Right cardiac atrium (tissue), 5 donors: ENCODE measurements at places on chromosomes 13 and 19. TPM values are rescaled to one million over a fixed set of nuclear protein-coding genes. Genes with fewer than 3 reads are reported as not detected.
A peak's percentile ranks its signal among the peaks of the same experiment; 100 is the strongest.

GRCh38 chr13:95708811-95709500 lies 32.0 kb downstream of the DNAJC3 start:
- no peak for DNase-seq

DNA sequence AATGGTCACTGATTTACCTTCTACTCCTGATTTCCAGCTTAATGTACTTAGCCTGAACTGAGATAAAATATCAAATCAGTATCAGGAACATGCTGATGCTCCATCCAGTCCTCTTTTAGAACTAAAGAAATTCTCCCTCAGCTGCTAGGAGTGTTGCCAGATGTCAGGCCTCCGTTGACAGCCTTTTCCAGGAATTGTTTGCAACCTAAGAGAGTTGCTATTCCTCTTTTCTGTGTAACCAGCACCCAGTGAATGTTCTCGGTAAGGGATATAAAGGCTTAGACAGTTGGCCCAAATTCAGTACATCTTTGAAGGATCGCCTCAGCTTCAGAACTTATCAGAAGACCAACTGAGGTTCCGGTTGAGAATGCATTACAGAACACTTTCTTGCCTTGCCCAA lies 559.0 kb downstream of the PCDH17 start:
- DNase-seq, result no peak

Gene PSG4
- not detected for total RNA-seq

Gene TRPM4
- total RNA-seq, result 28.3 TPM

Gene MYH14
- total RNA-seq, result 69.9 TPM

DNA sequence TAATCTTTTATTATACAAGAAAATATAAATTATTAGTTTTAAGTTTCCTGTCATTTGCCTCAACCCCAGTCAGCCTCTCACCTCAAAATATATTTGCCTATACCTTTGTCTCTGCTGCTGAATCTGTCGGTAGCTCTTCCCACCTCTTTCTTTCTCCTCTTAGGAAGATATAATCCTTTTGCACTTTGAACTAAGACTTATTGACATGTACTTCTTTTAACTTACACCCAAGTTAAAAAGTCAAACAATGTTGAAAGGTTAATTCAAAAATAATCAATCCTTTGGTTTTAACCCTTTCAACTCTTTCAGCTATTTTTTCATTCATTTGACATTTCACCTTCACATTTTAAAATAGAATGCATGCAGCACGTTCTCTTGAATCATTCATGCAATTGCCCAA lies 9.0 kb upstream of the KL start:
- no peak for DNase-seq

DNA sequence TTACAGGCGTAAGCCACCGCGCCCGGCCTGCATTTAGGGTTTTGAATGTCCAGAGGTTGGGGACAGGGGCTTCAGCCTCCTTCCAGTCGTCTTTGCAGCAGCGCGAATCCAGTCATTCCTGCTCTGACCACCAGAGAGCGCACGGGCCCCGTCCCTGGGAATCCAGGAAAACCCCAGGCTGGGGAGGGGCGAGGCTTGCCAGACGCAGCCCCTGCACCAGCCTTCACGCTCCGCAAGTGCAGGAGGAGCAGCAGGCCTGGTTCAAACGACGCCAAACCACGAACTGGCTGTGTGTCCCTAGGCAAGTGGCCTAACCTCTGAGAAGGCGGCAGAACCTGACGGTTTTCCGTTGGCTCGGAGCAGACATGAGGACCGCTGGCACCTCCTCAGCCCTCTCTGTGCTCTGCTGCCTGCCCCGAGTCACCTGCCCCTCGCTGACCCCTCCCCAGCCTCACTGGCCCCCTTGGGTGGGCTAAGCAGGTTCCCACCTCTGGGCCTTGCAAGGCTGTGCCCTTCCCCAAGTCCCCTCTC lies 2.0 kb upstream of the RNF126 start:
- DNase-seq, result peak; percentile 93

DNA sequence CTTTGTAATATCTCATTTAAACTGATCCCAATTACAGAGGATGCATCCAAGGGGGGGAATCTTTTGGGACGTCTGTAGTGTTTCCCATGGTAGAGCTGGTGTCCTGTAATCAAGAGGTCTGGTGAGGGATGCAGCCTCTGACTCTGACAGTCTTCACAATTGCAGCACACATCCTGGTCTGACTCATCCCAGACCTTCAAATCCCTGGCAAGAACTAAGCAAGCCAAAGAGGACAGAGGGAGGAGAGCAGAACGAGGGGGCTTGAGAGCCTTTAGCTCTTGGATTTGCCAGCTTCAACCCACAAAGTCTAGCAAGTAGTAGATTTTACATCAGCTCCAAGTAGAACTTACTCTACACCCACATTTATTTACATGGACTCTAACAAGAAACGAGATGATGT lies 17.3 kb upstream of the FCGBP start:
- DNase-seq, result no peak

- DNase-seq, result no peak
These were observed 5.8 kb upstream of the FCGRT start for GRCh38 chr19:49506575-49507105.

Gene SLAIN1
- 12.9 TPM for total RNA-seq

GRCh38 chr13:42266473-42266872 lies 5.5 kb upstream of the AKAP11 start:
- DNase-seq, result no peak

- no peak for DNase-seq
These were observed 660.9 kb downstream of the LIG4 start for GRCh38 chr13:107554460-107554859.

Gene ZNF528
- 19.5 TPM for total RNA-seq

Gene KIR3DL1
- total RNA-seq, result not detected

GRCh38 chr19:17999684-18000479 lies 8.1 kb upstream of the ARRDC2 start:
- DNase-seq, result no peak

DNA sequence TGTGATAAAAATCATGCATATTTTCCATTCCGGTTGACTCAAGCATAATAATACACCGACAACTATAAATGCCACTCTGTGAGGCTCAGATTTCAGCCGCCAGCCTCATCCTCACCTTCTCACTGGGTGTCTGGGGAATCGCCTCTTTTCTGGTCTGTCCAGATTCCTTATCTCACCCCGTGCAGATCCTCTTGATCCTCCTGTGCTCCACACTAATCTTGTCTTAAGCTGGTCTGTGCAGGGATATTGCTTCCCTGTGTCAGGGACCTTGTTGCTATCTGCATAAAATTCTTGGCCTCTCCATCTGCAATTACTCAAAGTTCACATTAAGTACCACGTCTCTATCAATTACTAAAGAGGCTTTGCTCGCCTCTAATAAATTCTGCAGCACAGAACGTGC lies 116.6 kb upstream of the SPACA7 start:
- no peak for DNase-seq

- DNase-seq, result no peak
These were observed 87.9 kb downstream of the LIG4 start for GRCh38 chr13:108127406-108127805.

GRCh38 chr19:45911291-45911690 lies 3.3 kb downstream of the NANOS2 start:
- DNase-seq, result no peak

DNA sequence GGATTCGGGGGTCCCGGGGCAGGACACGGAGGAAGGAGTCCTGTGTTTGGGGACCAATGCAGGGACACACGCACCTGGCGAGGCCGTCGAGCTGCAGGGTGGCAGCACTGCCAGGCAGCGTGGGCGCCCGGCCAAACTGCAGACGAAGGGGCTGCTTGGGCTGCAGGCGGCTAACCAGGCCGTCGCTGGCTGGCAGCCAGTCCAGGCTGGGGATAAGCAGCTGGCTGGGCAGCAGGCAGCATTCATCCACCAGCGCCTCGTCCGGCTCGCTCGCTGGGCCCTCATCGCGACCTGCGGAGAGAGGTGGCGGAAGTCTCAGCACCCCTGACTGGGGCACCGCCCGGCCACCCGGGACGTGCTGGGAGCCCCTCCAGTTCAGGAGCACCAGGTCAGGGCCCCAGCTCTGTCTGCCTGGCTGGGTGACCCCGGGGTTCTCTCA lies 11.5 kb downstream of the CFD start:
- peak; percentile 89 for DNase-seq

Gene KANK2
- total RNA-seq, result 244 TPM

- DNase-seq, result no peak
These were observed 8.2 kb upstream of the ADAMTS10 start for GRCh38 chr19:8618751-8619150.

DNA sequence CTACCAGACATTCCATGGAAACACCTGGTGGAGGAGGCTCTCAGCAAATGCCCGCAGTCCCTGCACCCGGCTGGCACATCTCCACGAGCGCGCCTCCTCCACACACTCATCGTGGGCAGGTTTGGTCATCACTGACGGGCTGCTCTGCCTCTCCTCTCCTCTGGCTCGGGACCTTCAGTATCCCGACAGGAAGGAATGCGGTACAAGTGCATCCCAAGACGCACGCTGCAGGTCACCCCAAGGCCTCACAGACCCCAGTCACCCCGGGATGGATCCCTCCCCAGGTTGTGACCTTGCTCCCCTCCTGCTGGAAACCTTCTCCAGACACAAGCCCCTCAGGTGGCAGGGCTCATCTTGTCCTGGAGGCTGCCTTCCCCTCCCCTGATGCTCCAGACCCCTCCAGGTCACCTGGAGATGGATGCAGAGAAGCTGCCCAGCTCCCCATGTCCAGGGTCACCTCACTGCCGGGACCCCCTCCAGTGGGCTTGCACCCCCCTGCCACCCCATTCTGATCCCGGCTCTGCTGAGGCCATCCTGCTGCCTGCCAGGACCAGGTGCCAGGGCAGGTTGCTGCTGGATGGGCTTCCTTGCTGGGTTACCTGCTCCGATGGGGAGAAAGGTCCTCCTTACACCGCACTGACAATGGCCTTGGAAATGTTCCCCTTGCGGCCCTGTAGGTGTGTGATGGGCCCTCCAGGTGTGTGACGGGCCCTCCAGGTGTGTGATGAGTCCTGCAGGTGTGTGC lies 29.9 kb downstream of the C13orf46 start:
- no peak for DNase-seq

Gene ZSCAN4
- total RNA-seq, result 0.33 TPM

GRCh38 chr19:1252221-1252820 lies 3.9 kb downstream of the MIDN start:
- peak; percentile 97 for DNase-seq

- no peak for DNase-seq
These were observed 24.8 kb downstream of the WDR62 start for GRCh38 chr19:36079389-36079945.

Gene CRLF1
- 38.2 TPM for total RNA-seq

DNA sequence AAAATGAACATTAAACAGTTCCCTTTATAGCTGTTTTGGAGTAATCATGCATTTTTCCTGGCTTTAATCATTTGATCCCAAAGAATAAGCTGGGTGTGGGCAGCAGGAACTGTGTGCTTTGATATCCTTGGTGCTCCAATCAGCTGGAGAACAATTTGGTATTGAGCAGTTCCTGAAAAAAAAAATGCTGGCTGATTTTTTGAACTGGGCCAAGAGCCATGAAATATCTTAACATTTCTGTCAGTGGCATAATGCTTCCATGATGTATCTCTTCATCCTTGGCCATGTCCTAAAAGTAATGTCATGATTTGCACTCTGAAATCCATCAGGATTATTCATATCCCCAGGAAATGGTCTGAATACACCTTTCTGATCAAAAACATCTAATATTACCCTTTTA lies 134.7 kb downstream of the LHFPL6 start:
- no peak for DNase-seq

Gene LINGO3
- total RNA-seq, result not detected

DNA sequence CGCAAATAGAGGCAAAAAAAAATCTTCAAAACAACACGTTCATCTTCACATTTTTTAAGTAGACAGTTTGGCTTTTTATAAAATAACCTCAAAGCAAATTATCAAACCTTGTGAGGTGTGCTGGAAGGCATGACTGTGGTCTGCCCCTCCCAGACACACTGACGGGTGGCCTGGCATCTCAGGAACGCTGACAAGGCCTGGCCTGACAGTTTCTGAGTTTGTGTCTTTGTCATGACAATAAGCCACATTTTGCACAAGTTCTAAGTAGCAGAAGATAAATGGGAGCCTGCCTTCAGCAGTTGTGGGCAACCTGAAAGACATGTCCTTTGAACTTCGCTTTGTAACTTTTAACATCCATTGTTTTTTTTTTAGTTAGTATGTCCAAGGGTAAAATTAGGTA lies 38.5 kb downstream of the SOX21 start:
- DNase-seq, result no peak

Gene TIMM29
- 12.2 TPM for total RNA-seq

DNA sequence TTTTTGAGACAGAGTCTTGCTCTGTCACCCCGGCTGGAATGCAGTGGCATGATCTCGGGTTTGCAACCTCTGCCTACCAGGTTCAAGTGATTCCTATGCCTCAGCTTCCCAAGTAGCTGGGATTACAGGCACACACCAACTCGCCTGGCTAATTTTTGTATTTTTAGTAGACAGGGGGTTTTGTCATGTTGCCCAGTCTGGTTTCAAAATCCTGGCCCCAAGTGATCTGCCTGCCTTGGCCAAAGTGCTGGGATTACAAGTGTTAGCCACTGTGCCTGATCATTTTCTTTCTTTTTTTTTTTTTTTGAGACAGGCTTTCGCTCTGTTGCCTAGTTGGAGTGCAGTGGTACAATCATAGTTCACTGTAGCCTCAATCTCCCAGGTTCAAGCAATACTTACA lies 28.7 kb downstream of the ZMYM5 start:
- no peak for DNase-seq

GRCh38 chr13:79662882-79663281 lies 181.9 kb downstream of the NDFIP2 start:
- DNase-seq, result peak; percentile 67

GRCh38 chr19:43337737-43338136 lies 15.7 kb upstream of the CD177 start:
- DNase-seq, result no peak

Gene SEMA6B
- 6.8 TPM for total RNA-seq

GRCh38 chr13:96044238-96044637 lies 9.0 kb downstream of the UGGT2 start:
- no peak for DNase-seq

Gene CBY2
- total RNA-seq, result not detected

DNA sequence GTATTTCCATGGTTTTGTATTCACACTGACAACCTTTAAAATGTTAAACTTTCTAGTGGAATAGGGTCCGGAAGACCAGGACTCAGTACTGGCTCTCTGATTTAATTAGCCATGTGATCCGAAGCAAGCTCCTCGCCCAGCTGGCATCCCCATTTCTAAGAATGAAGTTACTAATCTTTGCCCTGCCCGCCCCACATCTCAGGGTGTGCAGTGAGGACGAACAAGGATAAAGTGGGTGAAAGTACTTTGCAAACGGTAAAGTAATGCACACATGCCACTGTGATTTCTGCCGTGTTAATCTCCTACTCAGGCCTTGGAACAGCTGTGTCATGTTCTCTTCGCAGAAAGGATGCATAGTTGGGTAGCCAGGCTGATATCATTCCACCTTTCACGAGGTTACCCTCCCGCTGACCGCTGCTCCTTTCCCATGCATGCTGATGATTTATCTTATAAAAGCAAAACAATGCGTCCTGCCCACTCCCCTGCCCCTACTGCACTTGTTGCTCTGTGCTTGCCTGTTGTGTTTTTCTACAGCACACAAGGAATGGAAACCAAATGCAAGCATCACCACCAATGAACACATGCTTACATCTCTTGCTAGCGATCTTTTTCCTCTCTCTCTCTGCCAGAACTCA lies 539.0 kb downstream of the EFNB2 start:
- DNase-seq, result no peak
